MG63 (cell line): ENCODE measurements at places on chromosomes 7 and 10. TPM values are rescaled to one million over a fixed set of nuclear protein-coding genes. Genes with fewer than 3 reads are reported as not detected.

The AKR1C3 gene
- total RNA-seq = 8.7 and 11.3 TPM in 2 replicates

The FEZF1 gene
- not detected in 2 replicates for total RNA-seq

The AKR1D1 gene
- not detected in 2 replicates for total RNA-seq

The MEOX2 gene
- not detected in 2 replicates for total RNA-seq

The PDIA4 gene
- 189 and 204 TPM in 2 replicates for total RNA-seq

The POMZP3 gene
- 0.23 TPM in 1 of 2 replicates, not detected in the other for total RNA-seq

The NRF1 gene
- 8.1 and 14.2 TPM in 2 replicates for total RNA-seq

The RNF148 gene
- total RNA-seq = not detected in 2 replicates

The NPSR1 gene
- not detected in 2 replicates for total RNA-seq

The CFAP58 gene
- total RNA-seq = 0.05 and 0.20 TPM in 2 replicates
